ENCODE measurements at places on chromosomes 16 and 17.

GRCh38 chr16:10562361-10562899, 18.0 kb downstream of the EMP2 start:
- H3K4me3 ChIP-seq: no peak overlapping the region
- peaks cover 17% of the 10 kb centered on the region for H3K4me1 ChIP-seq
- H3K27ac ChIP-seq: no peak overlapping the region

GRCh38 chr17:75516255-75516618, at the start of gene TSEN54:
Gene TSEN54, plus strand, starts transcription at chr17:75516528. Its CDS starts 33 bp downstream, at chr17:75516561.
- H3K4me1 ChIP-seq: peaks cover 22% of the 10 kb centered on the region
- H3K27me3 ChIP-seq: no peaks in the 10 kb centered on the region
- peak within 1 kb of the TSS; percentile 89 for H3K27ac ChIP-seq
- H3K36me3 ChIP-seq: no peaks in the 10 kb centered on the region
- peak; percentile 97 for DNase-seq
- peak within 1 kb of the TSS; percentile 96 for H3K4me3 ChIP-seq

GRCh38 chr17:10415161-10415560, 6.6 kb downstream of the MYH8 start:
- H3K4me1 ChIP-seq: no peaks in the 10 kb centered on the region
- no peaks in the 10 kb centered on the region for H3K27me3 ChIP-seq
- H3K4me3 ChIP-seq: no peak overlapping the region

- no peak overlapping the region for H3K27ac ChIP-seq
- no peaks in the 10 kb centered on the region for H3K36me3 ChIP-seq
- H3K4me3 ChIP-seq: no peak overlapping the region
- DNase-seq: no peak
- no peaks in the 10 kb centered on the region for H3K27me3 ChIP-seq
These were observed 318.4 kb downstream of the HAPSTR1 start for GRCh38 chr16:9409560-9410493.

DNA sequence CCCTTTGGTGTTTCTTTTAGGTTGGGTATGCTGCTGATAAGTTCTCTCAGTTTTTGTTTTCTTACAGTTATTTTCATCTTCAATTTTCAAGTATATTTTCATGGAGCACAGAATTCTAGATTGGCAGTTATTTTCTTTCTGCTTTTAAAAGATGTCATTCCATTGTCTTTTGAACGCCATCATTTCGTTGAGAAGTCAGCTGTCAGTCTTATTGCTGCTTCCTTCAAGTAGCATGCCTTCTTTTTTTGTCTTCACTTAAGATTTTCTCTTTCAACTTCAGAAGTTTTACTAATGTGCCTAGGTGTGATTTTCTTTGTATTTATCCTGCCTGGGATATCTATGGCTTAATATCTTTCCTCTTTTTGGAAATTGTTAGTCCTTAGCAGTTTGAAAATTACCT, 262.2 kb upstream of the PMFBP1 start:
- no peaks in the 10 kb centered on the region for H3K36me3 ChIP-seq
- H3K4me1 ChIP-seq: no peaks in the 10 kb centered on the region
- no peak overlapping the region for H3K4me3 ChIP-seq
- no peak for DNase-seq

DNA sequence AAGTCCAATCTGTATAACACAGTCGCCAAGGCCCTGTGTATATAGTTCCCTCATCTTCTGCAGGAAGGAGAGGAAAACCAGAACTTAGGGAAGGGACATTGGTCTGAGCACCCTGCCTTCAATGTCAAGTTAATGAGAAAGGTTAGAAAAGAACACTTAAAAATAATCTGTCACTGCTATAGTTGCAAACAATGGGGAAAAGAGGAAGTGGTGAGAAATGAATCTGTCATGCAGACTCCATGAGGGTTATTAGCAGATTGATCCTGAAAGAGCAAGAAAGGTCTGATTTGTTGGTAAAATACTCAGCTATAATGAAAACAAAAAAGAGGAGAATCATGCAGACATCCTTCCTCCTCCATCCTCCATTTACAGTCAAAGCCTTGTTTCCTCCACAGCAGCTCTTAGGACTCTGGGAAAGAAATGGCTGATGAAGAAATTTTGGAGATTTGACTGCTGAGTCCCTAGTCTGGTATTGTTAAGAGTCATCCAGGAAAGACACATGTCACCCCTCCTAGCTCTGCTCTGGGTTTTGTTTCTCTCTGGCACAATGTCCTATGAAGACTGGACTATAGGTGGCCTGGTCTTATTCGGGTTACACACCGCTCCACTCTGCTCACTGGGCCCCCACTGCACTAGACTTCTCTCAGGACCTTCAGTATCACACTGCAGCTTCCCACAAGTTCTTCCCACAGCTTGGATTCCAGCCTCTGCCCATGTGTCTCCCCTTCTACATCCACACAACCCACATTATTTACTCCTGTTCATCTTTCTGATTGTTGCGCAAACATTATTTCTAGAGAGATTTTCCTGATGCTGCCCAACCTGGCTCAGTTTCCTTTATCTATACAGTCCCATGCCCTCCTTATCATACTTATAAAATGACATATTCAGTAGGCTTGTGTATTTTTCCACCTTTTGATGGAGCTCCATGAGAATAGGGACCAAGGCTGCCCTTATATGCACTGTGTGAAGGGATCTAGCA, 56.5 kb upstream of the XYLT1 start:
- H3K4me3 ChIP-seq: no peak overlapping the region
- H3K27me3 ChIP-seq: no peaks in the 10 kb centered on the region
- H3K36me3 ChIP-seq: no peaks in the 10 kb centered on the region

DNA sequence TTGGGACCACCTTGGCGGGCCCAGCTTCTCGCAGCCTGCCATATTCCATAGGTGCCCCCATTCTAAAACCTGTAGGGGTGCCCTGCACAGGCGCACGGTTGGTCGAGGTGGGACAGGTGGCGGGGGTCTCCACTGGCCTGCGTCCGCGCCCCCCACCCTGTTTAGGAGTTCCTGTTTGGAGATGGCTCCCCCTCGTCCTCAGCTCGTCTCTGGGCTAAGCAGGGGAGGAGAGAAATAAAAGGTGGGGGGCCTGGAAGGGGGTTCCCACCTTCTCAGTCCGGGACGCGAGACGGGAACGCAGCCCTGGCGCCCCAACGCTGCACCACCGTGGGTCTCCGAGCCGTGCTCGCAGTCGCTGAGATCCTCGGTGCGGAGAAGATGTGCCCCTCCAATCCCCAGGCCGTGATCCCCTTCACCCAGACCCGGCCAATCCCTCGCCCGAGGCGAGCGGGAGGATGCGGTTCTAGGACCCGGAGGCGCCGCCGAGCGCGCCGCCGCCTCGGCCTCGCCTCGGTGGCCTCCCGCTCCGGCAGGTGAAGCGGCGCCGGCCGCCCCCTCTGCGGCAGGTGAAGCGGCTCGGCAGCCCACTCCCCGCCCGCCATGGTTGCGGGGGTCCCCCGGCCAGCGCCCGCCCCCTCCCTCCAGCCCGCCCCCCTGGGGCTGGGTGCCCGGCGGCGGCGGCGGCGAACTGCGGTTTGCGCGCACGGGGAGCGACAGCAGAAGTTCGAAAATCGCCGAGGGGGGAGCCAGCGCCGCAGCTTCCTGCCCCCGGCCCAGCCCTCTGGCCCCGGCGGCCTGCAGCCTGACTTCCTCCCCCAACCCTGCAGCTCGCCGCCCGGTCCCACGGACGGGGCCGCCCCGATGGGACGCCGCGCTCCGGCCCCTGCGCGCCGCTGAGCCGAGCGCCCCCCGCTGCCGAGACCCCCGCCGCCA, at the start of gene FMNL1:
Gene FMNL1, plus strand, starts transcription at position 805 of the 933 bp plus-strand sequence. CDS start 240 bp downstream, outside the sequence.
- H3K27ac ChIP-seq: peak within 1 kb of the TSS; percentile 84
- H3K36me3 ChIP-seq: no peaks in the 10 kb centered on the region
- H3K4me1 ChIP-seq: peaks cover 17% of the 10 kb centered on the region
- DNase-seq: peak; percentile 75

DNA sequence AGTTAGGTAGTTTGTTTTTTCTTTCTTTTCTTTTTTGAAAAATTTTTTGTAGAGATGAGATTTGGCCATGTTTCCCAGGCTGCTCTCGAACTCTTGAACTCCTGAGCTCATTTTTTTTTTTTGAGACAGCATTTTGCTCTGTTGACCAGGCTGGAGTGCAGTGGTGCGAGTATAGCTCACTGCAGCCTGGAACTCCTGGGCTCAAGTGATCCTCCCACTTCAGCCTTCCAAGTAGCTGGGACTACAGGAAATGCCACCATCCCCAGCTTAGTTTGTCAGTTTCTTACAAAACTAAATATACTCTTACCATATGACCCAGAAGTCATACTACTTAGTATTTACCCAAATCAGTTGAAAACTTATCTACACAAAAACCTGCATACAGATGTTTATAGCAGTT, 14.4 kb upstream of the FBXO47 start:
- DNase-seq: no peak
- no peak overlapping the region for H3K4me3 ChIP-seq
- H3K27me3 ChIP-seq: peaks cover 5% of the 10 kb centered on the region

DNA sequence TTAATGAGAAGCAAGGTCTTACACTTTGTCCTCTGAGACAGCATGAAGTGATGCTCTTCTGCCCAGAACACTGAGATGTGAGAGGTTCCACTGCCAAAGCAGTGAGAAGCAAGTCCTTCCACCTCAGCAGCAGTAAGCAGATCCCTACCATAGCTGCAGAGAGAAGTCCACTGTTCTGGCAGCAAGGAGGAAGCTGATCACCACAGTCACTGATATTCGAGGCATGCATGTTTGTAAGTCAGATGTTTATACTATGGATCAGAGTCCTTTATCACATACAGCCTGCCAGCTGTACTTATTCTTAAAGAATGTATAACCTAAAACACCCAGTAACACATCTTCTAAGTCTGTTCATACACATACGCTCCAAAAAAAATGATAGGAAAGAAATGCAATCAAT, 18.2 kb upstream of the METTL2A start:
- H3K4me3 ChIP-seq: no peak overlapping the region
- no peaks in the 10 kb centered on the region for H3K4me1 ChIP-seq
- no peaks in the 10 kb centered on the region for H3K27me3 ChIP-seq
- H3K27ac ChIP-seq: no peak overlapping the region

Data from transverse colon (tissue), 4 donors.